MCF 10A (cell line): ENCODE measurements at places on chromosomes 12 and 14. TPM values are rescaled to one million over a fixed set of nuclear protein-coding genes. Genes with fewer than 3 reads are reported as not detected.

- H3K27me3 ChIP-seq = no peaks in the 10 kb centered on the region
- H3K27ac ChIP-seq = no peak overlapping the region
- DNase-seq = no peak
- H3K4me3 ChIP-seq = no peak overlapping the region
- no peaks in the 10 kb centered on the region for H3K36me3 ChIP-seq
Measured at GRCh38 chr14:103232831-103233319, 101.2 kb upstream of the EIF5 start.

DNA sequence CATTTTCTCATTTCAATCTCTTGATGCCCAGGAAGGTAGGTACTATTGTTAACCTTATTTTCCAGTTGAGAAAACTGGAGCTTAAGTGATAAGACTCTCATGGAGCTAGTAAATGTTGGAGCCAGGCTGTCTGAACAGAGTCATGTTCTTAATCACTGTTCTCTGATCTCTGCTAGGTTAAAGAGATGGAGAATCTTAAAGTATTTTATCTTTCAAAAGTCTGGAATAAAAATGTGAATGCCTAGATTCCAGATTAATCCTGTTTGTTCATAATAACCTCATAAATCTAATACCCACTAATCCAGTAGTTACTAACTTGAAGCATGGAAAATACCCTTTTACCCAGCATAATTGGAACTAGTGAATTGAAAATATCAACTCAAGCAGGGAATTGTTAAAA, 341.0 kb upstream of the RGS6 start:
- H3K4me1 ChIP-seq = peaks cover 12% of the 10 kb centered on the region
- H3K36me3 ChIP-seq = no peaks in the 10 kb centered on the region
- no peaks in the 10 kb centered on the region for H3K27me3 ChIP-seq
- no peak overlapping the region for H3K4me3 ChIP-seq
- no peak for DNase-seq

DNA sequence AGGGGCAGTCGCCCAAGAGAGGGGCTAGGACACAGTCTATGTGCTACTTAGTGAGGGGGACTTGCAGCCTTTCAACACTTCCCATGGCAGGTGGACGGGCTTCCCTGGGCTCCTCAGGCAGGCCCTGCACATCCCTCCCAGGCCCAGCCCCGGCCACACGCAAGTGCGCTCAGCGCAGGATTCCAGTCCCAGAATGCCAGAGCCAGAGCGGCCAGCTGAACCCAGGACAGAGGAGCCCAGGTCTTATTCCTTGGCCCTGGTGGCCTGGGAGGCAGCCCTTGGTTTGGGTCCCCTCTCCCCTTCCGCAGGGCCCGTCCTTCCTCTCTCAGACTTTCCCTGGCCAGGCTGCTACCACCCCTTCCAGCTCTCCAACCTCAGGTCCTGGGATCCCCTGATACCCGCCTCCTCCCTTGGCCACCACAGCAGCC, 12.0 kb downstream of the DLK1 start:
- no peaks in the 10 kb centered on the region for H3K27me3 ChIP-seq
- H3K4me1 ChIP-seq = no peaks in the 10 kb centered on the region
- DNase-seq = no peak
- no peak overlapping the region for H3K27ac ChIP-seq
- H3K4me3 ChIP-seq = no peak overlapping the region
- H3K36me3 ChIP-seq = no peaks in the 10 kb centered on the region

- H3K27ac ChIP-seq = no peak overlapping the region
- H3K4me3 ChIP-seq = no peak overlapping the region
- no peak for DNase-seq
- H3K4me1 ChIP-seq = no peaks in the 10 kb centered on the region
- no peaks in the 10 kb centered on the region for H3K36me3 ChIP-seq
Measured at GRCh38 chr14:56463271-56463890, 116.2 kb upstream of the TMEM260 start.

DNA sequence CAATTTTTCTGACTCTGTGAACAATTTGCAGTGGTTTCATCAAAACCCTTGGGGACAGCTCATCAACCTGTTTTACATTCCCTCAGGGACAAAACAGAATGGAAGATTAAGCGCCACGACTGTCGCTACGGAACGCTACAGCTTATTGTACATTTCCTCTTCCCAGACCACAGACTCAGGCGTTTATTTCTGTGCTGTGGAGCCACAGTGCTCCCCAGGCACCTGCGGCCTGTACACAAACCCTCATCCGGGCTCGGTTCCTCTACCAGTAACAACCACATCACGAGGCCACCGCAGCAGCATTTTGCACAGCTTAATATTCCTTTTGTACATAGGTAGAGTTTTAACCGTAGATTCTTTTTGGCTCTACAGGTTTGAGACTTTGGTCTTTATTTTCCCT, 397.4 kb upstream of the OR4E1 start:
- no peak overlapping the region for H3K27ac ChIP-seq
- peaks cover 98% of the 10 kb centered on the region for H3K27me3 ChIP-seq
- DNase-seq = no peak
- H3K36me3 ChIP-seq = no peaks in the 10 kb centered on the region
- H3K4me3 ChIP-seq = no peak overlapping the region
- H3K4me1 ChIP-seq = no peaks in the 10 kb centered on the region

- no peak overlapping the region for H3K4me3 ChIP-seq
- no peak for DNase-seq
- no peaks in the 10 kb centered on the region for H3K27me3 ChIP-seq
- H3K27ac ChIP-seq = no peak overlapping the region
- no peaks in the 10 kb centered on the region for H3K36me3 ChIP-seq
- H3K4me1 ChIP-seq = no peaks in the 10 kb centered on the region
Measured at GRCh38 chr12:129269756-129270495, 416.6 kb downstream of the GLT1D1 start.

GRCh38 chr12:44859998-44860689, 16.0 kb downstream of the NELL2 start:
- H3K36me3 ChIP-seq = no peaks in the 10 kb centered on the region
- no peak for DNase-seq
- peaks cover 63% of the 10 kb centered on the region for H3K27me3 ChIP-seq
- H3K27ac ChIP-seq = no peak overlapping the region
- no peak overlapping the region for H3K4me3 ChIP-seq

GRCh38 chr14:34365309-34365915, 96.6 kb downstream of the SPTSSA start:
- H3K36me3 ChIP-seq = peaks cover 5% of the 10 kb centered on the region
- H3K4me1 ChIP-seq = peaks cover 62% of the 10 kb centered on the region
- H3K4me3 ChIP-seq = no peak overlapping the region
- H3K27me3 ChIP-seq = no peaks in the 10 kb centered on the region
- H3K27ac ChIP-seq = no peak overlapping the region

- no peak overlapping the region for H3K4me3 ChIP-seq
- peaks cover 12% of the 10 kb centered on the region for H3K4me1 ChIP-seq
- no peak overlapping the region for H3K27ac ChIP-seq
- H3K36me3 ChIP-seq = no peaks in the 10 kb centered on the region
- peaks cover 64% of the 10 kb centered on the region for H3K27me3 ChIP-seq
- no peak for DNase-seq
Measured at GRCh38 chr14:20956376-20956976, 1.2 kb downstream of the RNASE2 start.

- H3K27me3 ChIP-seq = no peaks in the 10 kb centered on the region
- no peak for DNase-seq
- H3K4me1 ChIP-seq = peaks cover 32% of the 10 kb centered on the region
- no peak overlapping the region for H3K4me3 ChIP-seq
Measured at GRCh38 chr12:46915836-46916235, 90.0 kb upstream of the SLC38A4 start.

GRCh38 chr14:30235485-30235884, 307.8 kb upstream of the PRKD1 start:
- H3K27ac ChIP-seq = no peak overlapping the region
- H3K36me3 ChIP-seq = no peaks in the 10 kb centered on the region
- H3K4me1 ChIP-seq = peaks cover 6% of the 10 kb centered on the region

DNA sequence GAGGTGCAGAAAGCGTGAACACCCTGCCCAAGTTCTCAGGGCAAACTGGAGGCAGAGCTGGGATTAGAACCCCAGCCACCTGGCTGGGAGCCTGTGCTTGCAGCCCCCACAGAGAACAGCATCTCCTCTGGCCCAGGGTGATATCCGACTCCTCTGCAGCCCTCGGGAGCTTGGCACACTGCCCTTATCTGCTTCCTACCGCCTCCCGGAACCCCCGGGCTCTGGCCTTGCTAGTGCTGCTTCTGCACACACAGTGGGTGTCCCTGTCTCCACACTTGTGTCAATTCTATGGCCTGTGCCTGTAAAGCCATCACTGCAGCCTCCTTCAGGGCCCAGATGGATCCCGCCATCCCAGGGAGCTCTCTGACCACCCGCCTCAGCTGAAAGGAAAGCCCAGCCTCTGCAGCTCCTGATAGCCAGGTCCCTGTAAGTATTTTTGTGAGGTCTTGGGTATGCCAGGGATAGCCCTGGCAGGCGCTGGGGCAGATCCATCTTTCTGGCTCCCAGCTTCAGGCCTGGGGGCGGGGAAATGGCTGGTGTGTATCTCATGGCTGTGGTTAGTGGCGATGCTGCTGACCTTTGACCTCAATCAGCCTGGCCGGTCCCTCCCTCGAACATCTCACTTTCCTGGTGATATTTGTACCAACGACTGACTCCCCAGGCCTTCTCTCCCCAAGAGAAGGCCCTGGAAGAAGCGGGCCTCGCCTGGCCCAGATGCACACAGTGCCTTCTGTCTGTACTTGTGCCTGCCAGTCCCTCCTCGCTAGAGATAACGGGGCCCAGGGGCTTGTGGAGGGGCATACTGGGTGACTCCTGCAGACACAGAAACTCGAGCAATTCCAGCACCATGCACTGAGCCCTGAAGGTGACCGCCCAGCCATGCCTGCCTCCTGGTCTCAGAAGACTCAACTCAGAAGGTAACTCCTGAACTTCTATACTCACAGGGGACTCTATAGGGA, 183.8 kb downstream of the CALM1 start:
- no peaks in the 10 kb centered on the region for H3K27me3 ChIP-seq
- H3K4me1 ChIP-seq = no peaks in the 10 kb centered on the region
- H3K36me3 ChIP-seq = no peaks in the 10 kb centered on the region
- H3K4me3 ChIP-seq = no peak overlapping the region

GRCh38 chr14:92789457-92790089, 4.5 kb upstream of the GOLGA5 start:
- DNase-seq = no peak
- no peaks in the 10 kb centered on the region for H3K36me3 ChIP-seq
- H3K27me3 ChIP-seq = no peaks in the 10 kb centered on the region
- no peak overlapping the region for H3K27ac ChIP-seq
- H3K4me3 ChIP-seq = no peak overlapping the region

GRCh38 chr12:84036912-84037311, 875.7 kb downstream of the SLC6A15 start:
- H3K4me3 ChIP-seq = no peak overlapping the region
- H3K27me3 ChIP-seq = no peaks in the 10 kb centered on the region
- H3K27ac ChIP-seq = no peak overlapping the region
- DNase-seq = no peak
- no peaks in the 10 kb centered on the region for H3K4me1 ChIP-seq
- no peaks in the 10 kb centered on the region for H3K36me3 ChIP-seq

DNA sequence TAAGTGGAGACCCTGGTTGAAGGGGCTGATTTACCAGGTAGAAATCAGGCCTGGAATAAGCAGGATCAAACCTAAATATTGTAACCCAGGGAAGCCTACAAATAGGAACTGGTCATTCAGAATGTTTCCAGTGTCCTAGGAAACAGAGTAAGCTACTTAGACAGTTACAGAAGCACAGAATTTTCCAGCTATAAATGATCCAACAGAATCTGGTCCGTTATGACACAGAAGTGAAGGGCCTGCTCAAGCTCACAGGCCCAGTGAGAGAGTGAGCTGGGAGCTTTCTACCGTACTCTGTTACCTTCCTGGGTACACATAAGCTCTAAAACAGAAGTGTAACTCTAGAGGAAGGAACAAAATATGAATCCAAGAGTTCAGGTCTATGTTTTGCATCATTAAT, 119.1 kb downstream of the TTC7B start:
- DNase-seq = no peak
- H3K4me3 ChIP-seq = no peak overlapping the region
- no peaks in the 10 kb centered on the region for H3K27me3 ChIP-seq
- no peak overlapping the region for H3K27ac ChIP-seq
- no peaks in the 10 kb centered on the region for H3K36me3 ChIP-seq

DNA sequence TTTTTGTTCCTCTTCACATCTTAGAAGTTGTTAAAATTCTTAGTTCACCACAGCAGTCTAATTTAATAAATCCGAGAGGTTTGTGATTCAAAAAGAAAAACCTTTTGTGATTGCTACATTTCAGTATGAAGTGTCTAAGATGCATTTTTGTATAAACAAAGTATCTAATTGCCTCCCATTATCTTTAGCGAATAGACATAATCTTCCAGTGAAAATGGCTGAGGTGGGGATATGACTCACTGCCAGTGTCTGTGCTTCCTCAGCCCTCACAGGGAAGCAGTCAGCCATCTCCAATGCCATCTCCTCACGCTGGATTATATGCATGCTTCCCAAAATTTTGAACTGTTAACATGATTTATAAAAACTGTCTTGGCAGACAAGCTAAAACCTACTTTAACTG, 7.6 kb downstream of the GCH1 start:
- no peaks in the 10 kb centered on the region for H3K36me3 ChIP-seq
- DNase-seq = peak; percentile 33
- H3K4me1 ChIP-seq = peaks cover 6% of the 10 kb centered on the region
- H3K4me3 ChIP-seq = no peak overlapping the region
- no peak overlapping the region for H3K27ac ChIP-seq

DNA sequence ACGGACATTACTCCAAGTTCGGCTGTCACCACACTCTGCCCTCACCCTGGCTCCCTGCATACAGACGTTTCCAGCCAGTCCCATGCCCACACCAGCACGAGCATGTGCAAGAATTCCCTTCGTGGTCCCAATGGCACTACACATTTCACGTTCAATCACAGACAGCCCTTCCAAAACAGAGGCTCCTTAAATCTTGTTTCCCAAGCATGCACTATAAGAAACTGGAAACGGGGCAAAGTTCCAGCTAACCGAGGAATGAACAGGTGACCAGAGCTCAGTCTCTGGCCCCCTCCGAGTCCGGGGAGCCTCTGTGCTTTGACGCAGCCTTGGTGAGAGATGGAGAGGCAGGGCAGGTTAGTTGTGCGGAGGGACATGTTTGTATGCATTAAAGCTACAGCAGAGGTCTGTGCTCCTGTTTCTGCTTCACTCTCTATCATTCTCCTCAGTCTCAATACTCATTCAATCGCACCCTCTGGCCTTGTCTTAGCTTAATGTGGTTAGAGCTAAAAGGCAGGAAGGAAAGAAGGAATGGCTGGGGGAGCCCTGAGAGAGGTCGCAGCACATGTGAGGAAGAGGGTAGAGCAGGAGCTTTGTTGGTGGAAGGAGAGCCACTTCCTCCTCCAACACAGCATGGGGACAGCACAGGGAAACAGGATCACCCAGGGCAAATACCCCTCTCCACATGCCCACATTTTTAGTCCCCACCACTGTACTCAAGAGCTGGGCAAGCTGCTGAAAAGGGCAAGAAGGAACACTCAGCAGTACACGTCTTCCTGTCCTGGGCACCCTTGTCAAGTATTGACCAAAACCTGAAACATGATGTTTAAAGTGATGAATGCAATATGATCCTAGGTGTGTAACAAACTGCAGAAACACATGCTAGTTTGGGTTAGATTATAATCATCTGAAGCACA, 12.2 kb upstream of the SELPLG start:
- H3K4me1 ChIP-seq = peaks cover 20% of the 10 kb centered on the region
- no peak overlapping the region for H3K4me3 ChIP-seq
- H3K27ac ChIP-seq = peak overlapping the region; percentile 66
- H3K36me3 ChIP-seq = peaks cover 70% of the 10 kb centered on the region
- H3K27me3 ChIP-seq = no peaks in the 10 kb centered on the region

Gene BMP4
- total RNA-seq = 0.28 and 0.54 TPM in 2 replicates

Gene CD9
- total RNA-seq = 31.1 and 40.7 TPM in 2 replicates

Gene KCNK13
- total RNA-seq = not detected in 2 replicates

Gene TNFRSF1A
- 103 and 110 TPM in 2 replicates for total RNA-seq

Gene LGR5
- not detected in 2 replicates for total RNA-seq

Gene SRGAP1
- 65.0 and 66.7 TPM in 2 replicates for total RNA-seq

Gene DNAH10
- total RNA-seq = 0.21 and 0.22 TPM in 2 replicates

Gene MRPL42
- total RNA-seq = 76.9 and 90.2 TPM in 2 replicates

Gene STAC3
- total RNA-seq = 2.5 and 2.8 TPM in 2 replicates

Gene ABCC9
- 0.12 TPM in 2 replicates for total RNA-seq

Gene CFAP73
- total RNA-seq = not detected in 2 replicates
